ENCODE measurements at places on chromosomes 5 and 9. TPM values are rescaled to one million over a fixed set of nuclear protein-coding genes. Genes with fewer than 3 reads are reported as not detected.

Gene PCDHGA12
- not detected for total RNA-seq

Gene LCN2
- 6.8 TPM for total RNA-seq

Gene SV2C
- total RNA-seq = not detected

Gene TEX48
- not detected for total RNA-seq

Gene SOHLH1
- total RNA-seq = not detected

Data from A549 treated with GW870086 at 1 μM for 4 hours (cell line).